ENCODE measurements at places on chromosomes 1 and 21. TPM values are rescaled to one million over a fixed set of nuclear protein-coding genes. Genes with fewer than 3 reads are reported as not detected.

GRCh38 chr1:212256369-212256768 is 28.8 kb upstream of the PPP2R5A start:
- no peak for DNase-seq

- DNase-seq, result peak; percentile 41
These were observed 2.1 kb downstream of the KCNN3 start for GRCh38 chr1:154867841-154868605.

DNA sequence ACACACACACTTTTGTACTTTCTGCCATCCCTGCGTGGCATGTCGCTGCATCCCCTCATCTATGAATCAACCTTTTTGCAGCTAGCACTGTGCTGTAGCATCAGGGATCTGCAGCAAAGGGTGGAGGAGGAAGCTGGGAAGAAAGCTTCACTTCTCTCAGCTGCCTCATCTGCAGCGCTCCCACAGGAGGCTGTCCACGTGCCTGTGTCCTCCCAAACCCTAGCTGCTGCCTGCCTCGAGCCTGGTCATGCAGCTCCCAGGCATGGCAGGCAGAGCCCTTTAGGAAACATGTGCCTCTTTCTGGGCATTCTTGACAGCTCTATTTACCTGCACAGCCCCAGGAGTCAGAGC is 262.1 kb upstream of the SGIP1 start:
- DNase-seq, result no peak

- peak; percentile 96 for DNase-seq
These were observed 6.0 kb upstream of the SF3A3 start for GRCh38 chr1:37995751-37996345.

DNA sequence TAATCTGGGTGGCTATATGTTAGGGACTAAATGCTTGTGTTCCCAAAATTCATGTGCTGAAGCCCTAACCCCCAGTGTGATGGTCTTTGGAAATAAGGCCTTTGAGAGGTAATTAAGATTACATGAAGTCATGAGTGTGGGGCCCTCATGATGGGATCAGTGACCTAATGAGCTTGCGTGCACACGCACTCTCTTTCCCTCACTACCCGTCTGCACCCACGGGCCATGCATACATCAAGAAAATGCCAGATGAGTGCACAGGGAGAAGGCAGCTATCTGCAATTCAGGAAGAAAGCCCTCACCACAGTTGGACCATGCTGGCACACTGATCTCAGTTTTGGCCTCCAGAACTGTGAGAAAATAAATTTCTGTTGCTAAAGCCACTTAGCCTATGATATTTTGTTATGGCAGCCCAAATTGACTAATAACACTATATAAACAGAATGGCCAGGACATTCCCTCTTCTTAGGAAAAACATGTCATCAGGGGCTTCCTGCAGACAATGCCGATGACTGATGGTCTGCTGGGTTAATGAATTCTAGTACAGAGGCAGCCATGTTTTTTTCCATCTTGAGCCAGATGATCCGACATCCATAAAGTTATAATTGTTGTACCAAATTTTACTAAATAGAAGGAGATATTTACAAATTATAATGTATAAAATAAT is 18.1 kb upstream of the MYOG start:
- DNase-seq, result no peak

DNA sequence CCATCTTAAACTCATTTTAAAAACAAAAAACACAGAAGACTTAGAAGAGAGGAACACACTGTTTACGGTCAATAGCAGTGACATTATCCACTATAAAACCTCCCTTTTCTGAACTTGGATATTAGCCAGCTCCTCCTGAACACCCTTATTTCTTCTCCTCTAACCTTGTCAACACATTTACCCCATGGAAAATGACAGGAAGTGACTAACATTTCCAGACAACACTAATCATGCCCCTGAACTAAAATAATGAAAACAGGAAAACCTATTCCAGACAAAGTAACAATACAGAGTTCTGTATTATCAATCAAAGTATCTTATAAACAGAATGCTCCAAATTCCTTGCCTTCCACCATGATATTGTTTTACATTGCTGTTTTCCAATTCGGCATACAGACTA is 45.3 kb downstream of the PALMD start:
- DNase-seq, result no peak

GRCh38 chr1:178682429-178682828 is 42.6 kb upstream of the RALGPS2 start:
- DNase-seq, result no peak

DNA sequence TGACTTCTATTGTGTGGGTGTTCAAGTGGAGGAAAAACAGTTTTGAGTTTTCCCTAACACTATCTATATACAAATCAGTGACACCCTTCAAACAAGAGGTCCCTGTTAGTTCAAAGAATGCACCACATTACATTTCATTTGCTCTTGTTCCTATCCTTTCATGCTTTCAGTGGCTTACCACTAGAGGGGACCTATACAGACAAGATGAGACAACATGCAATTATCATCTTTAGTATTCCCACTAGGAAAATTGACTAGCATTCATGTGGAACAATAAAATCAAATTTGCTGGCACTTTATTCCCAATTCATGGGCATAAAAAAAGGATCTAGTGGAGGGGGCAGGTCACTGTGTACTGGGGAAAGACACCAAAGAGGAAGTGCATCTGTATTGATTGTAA is 13.3 kb upstream of the SIPA1L2 start:
- DNase-seq, result no peak

DNA sequence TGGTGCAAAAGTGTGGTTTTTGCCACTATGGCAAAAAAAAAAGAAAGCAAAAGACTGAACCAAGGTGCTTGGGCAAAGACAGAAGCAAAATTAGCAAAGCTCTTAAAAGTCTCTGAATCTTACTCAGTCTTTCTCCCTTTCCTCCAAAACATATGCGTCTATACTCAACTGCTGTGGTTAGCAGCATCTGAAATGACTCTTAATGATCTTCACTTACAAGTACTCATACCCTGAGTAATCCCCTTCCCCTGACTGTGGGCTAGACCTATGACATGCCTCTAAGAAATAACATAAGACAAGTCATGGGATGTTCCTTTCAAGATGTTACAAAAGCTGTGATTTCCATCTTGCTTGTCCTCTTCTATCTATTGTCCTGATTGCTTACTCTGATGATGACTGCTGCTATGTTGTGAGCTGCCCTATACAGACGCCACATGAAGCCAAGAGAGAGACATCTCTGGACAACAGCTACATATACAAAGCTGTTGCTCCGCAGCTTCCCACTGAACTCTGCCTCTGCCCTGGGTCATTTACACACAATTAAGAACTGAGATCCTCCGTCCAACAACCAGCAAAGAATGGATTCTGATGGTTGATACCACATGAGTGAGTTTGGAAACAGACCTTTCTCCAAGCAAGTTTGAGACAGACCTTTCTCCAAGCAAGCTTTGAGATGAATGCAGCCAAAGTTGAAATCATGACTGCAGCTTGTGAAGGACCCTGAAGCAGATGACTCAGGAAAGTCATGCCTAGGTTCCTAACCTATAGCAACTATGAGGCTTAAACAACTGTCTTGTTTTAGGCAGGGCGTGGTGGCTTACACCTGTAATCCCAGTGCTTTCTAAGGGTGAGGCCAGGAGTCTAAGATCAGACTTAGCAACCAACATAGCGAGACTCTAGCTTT is 55.2 kb downstream of the PUM1 start:
- no peak for DNase-seq

GRCh38 chr1:189513091-189513490 is 964.6 kb downstream of the BRINP3 start:
- DNase-seq, result peak; percentile 11

DNA sequence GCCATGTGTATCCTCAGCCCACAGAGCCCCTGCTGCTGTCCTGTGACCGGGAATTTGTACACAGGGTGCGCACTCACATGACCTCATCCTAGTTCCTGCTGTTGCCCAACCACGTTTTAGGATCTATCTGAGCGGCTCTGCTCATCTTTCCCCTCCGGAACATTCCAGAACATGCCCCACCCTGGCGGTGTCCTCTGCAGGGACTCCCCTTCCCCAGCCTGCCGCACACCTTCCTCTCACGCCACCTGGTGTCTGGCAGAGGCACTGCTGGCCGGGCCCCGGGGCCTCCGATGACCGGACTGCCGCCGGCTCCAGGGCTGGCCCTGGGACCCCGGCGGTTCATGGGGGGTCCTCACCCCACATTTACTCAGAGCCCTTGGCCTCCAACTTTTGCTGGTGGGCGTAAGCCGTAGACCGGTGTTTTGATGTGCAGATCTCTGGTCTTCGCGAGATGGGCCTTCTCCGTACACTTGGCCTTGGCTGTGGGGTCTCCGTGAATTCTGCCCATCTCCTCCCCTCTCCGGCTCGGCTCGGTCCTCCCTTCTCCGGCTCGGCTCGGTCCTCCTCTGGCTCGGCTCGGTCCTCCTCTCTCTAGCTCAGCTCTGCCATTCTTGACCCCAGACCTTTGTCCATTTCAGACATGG is 29.5 kb downstream of the ARHGEF16 start:
- peak; percentile 91 for DNase-seq

DNA sequence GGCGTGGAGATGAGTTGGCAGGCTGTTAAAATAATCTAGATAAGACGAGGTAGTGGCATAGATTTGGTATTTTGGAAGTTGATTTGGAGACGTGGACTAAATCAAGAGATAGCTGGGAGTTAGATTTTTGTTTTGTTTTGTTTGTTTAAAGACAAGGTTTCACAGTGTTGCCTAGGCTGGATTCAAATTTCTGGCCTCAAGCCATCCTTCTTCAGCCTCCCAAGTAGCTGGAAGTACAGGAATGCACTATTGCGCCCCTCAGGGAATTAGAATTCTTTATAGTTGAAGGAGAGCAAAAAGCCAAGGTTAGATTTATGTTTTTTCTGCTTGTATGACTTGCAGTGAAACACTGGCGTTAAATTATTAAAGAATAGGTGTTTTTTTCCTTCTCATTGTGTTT is 22.3 kb upstream of the SNRPE start:
- no peak for DNase-seq

GRCh38 chr1:119683893-119684292 is 27.8 kb upstream of the PHGDH start:
- DNase-seq, result no peak

- DNase-seq, result no peak
These were observed 204.8 kb downstream of the KCNK2 start for GRCh38 chr1:215287362-215287761.

DNA sequence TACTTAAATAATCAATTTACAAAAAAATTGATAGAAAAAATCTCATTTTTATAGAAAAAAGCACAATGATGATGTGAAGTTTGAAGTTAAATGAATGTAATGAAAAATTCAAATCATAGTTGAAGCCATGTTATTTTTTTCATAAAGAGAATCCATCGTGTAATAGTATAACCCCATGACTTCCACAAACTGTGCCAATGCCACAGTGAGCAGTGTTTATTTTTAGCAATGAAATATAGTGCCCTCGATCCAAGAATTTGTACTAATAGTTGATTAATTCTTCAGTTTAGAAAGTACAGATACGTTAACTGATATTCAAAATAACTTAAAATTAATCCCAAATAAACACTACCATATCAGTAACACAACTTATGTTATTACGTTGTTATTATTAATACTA is 225.9 kb downstream of the PTPRC start:
- DNase-seq, result no peak

GRCh38 chr1:110250008-110250407 is 39.9 kb downstream of the KCNC4 start:
- DNase-seq, result no peak

DNA sequence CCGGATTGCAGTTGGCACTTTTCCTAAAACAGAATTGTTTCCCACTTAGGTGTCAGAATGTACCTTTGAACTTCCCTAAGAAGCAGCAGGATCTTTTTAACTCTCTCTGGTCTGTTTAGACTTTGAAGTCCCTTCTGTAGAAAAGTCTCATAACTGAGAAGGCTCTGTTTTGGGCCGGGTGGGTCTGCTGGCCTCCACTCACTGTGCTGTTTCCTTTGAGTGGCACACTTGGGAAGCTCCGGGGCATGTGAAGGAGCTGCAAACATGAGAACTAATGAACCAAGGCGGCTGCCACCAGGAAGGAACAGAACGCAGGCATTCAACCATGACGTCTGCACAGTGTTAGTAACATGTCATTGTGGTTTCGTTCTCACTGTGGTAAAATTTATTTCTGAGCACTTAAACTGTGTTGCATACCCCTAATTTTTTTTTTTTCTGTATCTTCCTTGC is 19.5 kb upstream of the NCMAP start:
- no peak for DNase-seq

GRCh38 chr21:44924606-44925377 is 4.1 kb upstream of the ITGB2 start:
- no peak for DNase-seq

The ADORA1 gene
- polyA plus RNA-seq, result 1.5 TPM

The PPIAL4G gene
- 0.07 TPM for polyA plus RNA-seq

The EXO1 gene
- polyA plus RNA-seq, result 16.2 TPM

The MSH4 gene
- polyA plus RNA-seq, result 0.10 TPM

All from GM23338 (cell line).